ENCODE measurements at places on chromosomes 2 and 18.

DNA sequence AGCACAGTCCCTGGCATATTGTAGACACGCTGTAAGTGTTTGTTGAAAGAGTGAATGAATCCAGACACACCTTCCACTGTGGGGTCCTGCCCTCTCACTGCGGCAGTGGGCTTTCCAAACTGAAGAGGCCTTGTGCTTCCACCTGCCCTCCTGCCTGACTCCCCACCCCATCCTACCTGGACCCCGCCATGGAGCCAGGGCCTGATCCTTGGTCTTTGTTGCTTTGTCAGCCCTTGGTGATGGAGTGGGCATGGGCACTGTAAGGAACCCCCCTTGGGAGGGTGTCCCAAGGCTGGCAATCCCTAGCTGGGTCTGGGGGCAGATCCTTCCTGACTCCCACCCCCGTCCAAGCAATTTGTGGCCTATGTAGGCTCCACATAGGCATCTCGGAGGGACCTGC is 33.1 kb downstream of the KLHL29 start:
- DNase-seq, result peak; percentile 45

DNA sequence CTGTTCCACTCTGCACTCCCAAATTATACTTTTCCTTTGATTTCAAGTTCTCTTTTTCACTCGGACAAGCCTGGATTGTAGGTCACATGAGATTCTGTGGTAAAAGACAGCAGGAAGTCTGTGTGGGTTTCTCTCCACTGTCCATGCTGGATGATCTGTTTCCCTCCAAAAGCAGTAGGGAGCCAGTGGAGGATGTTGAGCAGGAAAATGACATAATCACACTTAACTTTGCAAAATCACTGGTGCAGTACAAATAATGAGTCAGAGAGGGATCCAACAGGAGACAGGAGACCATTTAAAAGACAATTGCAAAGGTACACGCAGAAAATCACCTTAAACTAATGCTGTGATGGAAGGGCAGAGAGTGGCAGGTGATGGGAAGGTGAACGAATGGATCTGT is 301.3 kb downstream of the ZNF407 start:
- DNase-seq, result no peak

GRCh38 chr2:27711804-27712203 is 48.1 kb downstream of the SLC4A1AP start:
- no peak for DNase-seq

DNA sequence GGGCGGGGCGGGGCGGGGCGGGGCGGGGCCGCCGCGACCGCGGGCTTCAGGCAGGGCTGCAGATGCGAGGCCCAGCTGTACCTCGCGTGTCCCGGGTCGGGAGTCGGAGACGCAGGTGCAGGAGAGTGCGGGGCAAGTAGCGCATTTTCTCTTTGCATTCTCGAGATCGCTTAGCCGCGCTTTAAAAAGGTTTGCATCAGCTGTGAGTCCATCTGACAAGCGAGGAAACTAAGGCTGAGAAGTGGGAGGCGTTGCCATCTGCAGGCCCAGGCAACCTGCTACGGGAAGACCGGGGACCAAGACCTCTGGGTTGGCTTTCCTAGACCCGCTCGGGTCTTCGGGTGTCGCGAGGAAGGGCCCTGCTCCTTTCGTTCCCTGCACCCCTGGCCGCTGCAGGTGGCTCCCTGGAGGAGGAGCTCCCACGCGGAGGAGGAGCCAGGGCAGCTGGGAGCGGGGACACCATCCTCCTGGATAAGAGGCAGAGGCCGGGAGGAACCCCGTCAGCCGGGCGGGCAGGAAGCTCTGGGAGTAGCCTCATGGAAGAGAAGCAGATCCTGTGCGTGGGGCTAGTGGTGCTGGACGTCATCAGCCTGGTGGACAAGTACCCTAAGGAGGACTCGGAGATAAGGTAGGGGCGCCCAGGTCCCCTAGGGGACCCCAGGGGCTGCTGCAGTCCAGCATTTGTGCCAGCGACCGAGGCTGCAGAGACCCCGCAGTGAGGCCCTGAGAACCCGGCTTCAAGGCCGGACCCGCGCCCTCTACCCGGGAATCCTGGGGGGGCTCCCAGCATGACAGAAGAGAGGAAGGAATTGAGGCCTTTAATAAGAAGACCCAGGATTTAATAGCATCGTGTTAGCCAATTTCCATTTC is at the start of gene KHK:
TSS of gene KHK (plus strand) at position 49 of the 870 bp plus-strand sequence. CDS start at position 537, 488 bp downstream.
- DNase-seq, result no peak

GRCh38 chr2:224933431-224933830 is 108.8 kb downstream of the DOCK10 start:
- no peak for DNase-seq

- no peak for DNase-seq
Measured at GRCh38 chr18:9854801-9855676, 30.7 kb upstream of the TXNDC2 start.

- no peak for DNase-seq
Measured at GRCh38 chr2:1041012-1041805, 90.6 kb downstream of the SNTG2 start.

DNA sequence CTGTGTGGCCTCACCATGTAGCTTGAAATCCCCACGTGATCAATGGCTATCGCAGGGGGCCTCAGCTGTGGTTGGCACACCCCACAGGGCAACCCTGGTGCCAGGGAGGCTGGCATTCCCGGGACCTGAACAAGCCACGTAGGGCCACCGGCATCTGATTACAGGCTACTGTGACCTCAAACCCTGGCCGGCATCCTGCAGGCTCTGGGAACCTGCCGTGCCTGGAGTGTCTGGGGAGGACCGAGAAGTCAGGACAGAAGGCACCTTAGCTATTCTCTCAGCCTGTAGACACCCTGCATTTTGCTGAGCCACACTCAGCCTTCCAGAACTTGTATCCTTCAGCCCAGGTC is 213.0 kb downstream of the GLI2 start:
- DNase-seq, result no peak

DNA sequence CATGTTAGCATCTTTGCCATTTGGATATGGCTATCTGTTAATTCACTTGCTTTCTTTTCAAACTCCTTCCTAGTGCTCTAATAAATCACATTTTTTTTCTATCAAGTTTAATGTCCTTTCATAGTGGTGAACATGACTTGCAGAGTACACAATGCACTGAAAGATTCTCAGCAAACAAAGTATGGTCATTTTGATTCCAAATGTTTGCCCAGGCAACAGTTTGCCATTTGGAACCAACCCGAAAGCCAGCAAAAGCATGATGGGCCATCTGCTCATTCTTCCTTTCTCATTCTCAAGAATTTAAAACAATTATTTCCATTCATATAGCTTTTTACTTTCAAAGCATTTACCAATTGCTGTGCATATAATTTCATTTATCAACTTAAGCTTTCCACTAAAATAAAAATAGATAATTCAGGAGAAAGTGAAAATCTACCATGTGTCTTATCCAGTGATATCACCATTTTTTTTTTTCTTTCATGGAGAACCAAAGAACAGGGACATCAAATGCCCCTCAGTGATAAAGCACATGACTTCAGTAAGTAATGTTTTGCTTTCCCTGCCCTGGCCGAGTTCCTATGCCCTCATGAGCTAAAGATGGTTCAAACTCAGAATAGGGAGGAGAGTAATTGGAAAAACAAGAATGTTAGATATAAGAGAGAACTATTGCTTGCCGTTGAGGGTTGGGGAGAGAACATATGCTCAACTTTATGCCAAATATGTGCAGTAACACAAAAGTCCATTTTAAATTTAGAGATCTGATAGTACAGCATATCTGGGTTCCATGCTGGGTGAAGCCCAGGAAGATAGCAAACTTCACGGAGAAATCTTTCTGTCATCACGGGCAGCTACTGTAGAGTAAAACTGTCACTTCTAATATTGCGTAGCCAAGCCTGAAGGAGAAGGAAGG is 62.1 kb downstream of the HNMT start:
- DNase-seq, result no peak

- DNase-seq, result peak; percentile 25
Measured at GRCh38 chr2:60861736-60862135, 19.6 kb upstream of the REL start.

- DNase-seq, result no peak
Measured at GRCh38 chr2:202135091-202135874, 62.2 kb downstream of the KIAA2012 start.

DNA sequence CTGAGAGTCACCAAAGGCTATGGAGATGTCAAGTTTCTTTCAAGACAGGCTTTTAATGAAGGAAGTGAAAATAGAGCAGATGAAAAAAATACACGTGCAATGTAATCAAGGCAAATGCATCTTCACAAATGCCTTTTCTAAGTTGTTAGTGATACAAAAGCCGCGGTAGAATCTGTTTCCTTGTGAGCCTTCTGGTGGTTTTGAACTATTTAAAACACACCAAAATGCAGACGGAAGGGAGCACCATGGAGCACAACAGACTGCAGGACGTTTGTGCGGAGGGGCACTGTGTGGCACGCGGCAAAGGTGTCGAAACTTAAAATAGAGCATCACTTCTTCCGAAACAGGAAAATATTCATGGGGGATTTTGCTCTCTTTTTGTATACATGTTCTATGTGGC is 65.0 kb upstream of the BOD1L2 start:
- no peak for DNase-seq

DNA sequence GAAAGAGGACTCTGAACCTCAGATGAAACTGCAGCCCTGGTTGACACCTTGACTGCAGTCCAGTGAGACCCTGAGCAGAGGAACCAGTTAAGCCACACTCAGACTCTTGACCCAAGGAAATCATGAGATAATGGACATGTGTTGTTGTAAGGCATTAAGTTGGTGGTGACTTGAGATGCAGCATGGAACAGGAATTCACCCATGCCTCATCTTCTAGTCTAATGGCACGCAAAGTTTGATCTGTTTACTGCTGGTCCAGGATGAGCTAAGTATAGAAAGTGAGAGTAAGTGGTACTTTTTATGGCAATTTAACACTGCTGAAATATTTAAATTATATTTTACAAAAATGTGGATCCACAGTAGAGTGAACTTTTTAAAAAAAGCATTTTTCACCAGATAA is 51.3 kb upstream of the LTBP1 start:
- no peak for DNase-seq

DNA sequence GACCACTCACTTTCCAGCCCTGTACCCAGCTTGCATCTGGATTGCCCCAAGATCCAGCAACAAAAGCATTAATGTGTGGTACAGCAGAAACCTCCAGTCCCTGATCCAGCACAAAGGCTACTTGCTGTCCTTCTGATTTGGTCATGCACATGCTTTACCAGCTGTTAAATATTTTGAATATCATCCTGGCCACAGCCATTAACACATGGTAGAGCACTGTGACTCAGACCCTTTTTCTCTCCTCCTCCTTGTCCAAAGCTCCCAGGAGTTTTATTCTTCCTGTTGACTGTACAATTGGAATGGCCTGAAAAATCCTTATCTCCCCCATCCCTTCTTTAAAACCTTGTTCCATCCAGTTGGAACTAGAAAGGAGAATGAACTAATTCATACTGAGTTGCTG is 419.7 kb upstream of the TNP1 start:
- DNase-seq, result no peak

- DNase-seq, result no peak
Measured at GRCh38 chr2:9836517-9836916, 6.8 kb upstream of the TAF1B start.

DNA sequence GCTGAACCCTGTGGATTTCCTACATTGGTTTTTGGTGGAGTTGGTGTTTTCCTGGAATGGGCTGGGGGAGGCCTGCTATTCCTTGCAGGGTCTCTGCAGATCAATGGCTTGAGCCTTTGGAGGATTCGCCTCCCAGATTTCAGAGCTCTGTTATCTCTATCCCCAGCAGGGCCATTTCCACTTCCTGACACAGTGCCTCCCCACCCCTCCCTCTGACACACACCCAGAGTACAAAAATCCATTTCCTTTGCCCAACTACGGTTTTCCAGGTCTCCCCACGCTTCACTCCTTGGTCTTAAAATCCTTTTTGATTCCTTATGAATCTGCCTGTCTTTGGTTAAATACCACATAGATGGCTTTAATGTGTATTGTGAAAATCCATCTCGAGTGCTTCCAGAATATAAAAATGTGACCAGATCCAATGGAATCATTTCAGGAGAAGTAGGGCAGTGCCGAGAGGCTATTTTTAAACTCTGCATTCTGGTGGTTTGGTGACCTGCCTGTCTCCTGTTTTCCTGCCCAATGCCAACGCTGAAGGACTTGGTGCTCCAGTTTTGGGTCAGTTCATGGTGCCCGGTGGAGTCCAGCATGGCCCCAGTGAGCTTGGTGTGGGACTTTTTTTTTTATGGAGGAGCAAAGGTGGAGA is 60.9 kb downstream of the ARL4C start:
- DNase-seq, result no peak

DNA sequence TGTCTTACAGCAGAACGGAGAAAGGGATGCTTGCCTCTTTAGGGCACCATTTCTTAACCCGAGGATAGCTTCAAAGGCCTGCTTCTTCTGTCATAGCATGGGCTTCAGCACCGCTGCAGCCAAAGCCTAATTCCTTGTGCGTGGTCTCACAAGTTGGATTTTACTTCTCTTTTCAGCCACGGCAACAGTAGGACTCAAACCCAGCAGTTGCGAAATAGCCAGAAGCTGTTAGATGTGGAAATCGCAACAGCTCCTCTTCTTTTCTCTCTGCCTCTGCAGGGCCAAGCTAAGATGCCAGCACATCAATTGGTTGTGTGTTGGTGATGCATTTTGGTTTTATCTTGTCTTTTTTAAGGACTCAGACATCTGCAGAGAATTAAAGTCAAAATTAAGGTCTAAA is 3.1 kb downstream of the NRXN1 start:
- no peak for DNase-seq

DNA sequence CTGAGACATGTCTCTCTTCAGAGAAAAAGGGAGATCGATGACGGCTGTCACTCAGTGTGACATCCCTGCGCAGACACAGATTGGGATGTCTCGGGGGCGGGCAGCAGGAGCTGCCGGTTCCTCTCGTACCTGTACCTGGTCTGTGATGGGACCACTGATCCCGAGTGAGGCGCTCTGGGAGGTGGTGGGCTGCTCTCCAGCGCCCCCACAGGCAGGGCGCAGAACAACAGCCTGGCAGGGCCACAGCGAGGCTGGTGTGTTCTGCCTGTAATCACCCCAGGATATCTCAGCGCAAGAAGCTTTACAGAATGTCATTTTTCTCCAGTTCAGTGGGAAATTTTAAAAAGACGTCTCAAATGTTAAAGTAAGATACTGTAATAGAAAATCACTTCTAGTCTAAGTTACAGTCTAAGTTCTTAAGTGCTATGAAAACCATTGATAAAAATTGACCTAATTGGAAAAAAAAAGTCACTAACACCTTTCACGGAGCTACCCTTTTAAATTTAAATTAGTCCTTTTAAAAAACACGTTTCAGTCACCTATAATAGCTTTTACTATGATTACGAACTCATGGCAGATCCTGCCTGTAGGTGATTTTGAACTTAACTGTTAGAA is 189.8 kb downstream of the SNTG2 start:
- no peak for DNase-seq

DNA sequence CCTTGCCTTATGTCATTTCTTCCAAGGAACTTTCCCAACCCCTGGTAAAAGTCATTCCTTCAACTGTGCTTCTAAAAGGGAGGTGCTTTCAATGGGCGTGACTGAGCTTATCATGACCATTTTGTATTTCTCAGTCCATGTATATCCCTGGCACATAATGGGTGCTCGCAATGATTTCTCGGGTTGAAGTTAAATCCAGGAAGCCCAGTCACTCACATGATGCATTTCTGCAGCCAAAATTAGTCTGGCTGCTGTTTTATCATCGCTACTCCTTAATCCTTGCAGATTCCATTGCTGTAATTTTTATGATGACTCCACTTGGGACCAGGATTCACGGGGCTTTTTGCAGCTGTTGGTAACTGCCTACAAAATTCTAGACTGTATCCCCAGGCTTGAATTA is 25.9 kb upstream of the RFX8 start:
- DNase-seq, result no peak
